ENCODE measurements at places on chromosomes 3 and 15.

GRCh38 chr3:183300996-183301562 lies 48.0 kb downstream of the B3GNT5 start:
- DNase-seq: no peak

- no peak for DNase-seq
Observed at GRCh38 chr3:184082465-184082864, 14.4 kb upstream of the HTR3E start.

DNA sequence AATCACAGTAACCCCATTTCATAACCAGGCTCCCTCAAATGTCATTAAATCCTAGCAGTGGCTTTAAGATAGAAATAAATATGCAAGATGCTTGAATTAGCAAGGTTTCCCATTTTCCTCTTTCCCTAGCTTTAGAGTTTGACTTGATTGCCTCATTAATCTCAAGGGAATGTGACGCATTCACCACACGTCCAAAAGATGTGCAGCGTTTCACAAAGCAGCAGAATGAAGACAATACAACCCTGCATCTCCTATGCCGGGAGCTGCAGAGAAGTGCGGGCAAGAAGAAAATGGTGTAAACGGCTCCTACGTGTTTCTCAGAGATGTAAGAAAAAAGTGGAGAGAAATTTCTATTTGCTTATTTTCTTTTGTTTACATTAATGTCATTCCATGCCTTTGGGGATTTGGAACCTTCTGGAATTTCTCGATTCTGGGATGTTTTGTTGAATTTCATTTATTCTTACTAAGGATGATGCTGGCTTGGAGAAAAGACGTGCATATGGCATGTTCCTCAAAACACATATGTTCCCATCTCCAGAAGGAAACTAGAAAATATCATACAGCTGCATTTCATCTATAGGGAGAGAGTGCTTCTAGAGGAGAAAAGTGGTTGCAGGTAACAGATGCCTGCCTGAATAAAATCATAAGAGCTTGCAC lies 27.8 kb upstream of the FRMD4B start:
- DNase-seq: no peak

- peak; percentile 58 for DNase-seq
Observed at GRCh38 chr3:43389388-43390254, 103.3 kb downstream of the SNRK start.

GRCh38 chr3:13192471-13193213 lies 119.4 kb upstream of the IQSEC1 start:
- DNase-seq: no peak

- DNase-seq: peak; percentile 57
Observed at GRCh38 chr3:39146611-39147591, 6.5 kb downstream of the CSRNP1 start.
